ENCODE measurements at places on chromosomes 4 and X.

DNA sequence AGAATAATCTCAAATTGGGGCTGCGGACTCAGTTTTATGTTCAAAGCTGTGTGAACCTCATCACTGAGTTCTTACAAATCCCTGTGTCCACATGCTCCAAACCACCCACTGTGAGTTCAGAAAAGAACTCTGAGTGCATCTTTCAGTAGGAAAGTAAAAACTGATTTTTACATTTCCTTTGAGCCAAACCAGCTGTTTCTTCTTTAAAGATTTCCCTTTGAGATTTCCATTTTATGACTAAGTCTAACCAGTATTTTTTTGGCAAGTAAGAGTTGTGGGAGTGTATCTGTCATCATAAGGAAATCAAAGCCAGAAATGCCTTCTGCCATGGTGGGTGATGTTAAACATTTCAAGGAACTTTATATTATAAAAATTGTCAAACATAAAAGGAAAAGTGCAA lies 100.0 kb downstream of the TET2 start:
- DNase-seq = no peak

GRCh38 chrX:11381464-11381863 lies 88.3 kb downstream of the AMELX start:
- DNase-seq = no peak

- DNase-seq = no peak
These were observed 137.4 kb downstream of the FRYL start for GRCh38 chr4:48642421-48643374.

DNA sequence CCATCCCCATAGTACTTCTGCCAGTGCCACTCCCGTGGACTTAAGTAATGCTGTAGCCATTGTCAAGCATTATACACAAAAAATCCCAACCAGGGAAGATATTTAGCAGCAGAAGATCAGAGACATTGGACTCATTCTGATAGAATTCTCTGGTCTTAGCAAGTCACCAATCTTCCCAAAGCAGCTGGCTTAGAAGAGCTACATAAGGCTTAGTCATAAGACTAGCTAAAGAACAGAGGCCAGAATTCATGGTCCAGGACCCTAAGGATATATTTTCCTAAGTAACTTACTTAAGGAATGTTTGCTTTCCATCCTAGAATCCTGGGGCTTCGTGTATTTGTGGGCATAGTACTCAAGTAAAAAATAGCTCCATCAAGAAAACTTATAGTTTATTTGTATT lies 100.3 kb upstream of the SLIT2 start:
- no peak for DNase-seq

GRCh38 chr4:80731436-80731835 lies 299.1 kb upstream of the BMP3 start:
- DNase-seq = no peak

- no peak for DNase-seq
These were observed 639.6 kb downstream of the CCSER1 start for GRCh38 chr4:90766837-90767236.

DNA sequence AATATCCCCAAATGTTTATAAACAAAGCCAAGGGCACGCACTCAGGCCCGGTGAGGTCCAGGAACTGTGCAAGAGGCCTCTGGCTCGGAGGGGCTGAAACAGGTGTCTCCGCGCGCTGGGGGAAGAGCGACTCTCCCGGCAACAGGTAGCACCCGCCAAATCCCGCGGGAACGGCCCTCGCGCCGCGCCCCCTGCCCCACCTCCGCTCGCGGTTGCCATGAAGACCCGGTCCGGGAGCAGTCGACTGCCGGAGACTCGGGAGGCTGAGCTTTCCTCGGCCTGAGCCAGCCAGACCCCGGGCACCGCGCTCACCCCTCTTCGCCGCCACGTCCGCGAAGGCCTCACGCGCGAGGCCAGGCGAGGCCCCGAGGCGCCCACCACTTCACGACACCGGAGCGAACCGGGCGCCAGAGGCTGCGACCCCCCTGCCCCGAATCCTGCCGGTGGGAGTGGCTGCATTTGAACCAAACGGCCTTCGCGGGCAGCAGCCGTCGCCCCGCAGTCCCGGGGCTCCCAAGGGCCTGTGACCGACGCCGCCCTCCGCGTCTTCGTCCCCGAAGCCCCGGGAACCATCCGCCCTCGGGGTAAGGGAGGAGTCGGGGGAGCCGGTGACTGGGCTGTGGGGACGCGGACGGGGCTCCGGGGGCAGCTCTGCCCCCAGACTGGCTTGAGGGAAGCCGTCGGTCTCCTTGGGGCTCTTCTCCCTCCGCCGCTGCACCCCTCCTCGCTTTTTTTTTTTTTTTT lies at the start of gene NSUN7:
Gene NSUN7, plus strand, starts transcription at position 239 of the 744 bp plus-strand sequence. CDS start 739 bp downstream, outside the sequence.
- no peak for DNase-seq

DNA sequence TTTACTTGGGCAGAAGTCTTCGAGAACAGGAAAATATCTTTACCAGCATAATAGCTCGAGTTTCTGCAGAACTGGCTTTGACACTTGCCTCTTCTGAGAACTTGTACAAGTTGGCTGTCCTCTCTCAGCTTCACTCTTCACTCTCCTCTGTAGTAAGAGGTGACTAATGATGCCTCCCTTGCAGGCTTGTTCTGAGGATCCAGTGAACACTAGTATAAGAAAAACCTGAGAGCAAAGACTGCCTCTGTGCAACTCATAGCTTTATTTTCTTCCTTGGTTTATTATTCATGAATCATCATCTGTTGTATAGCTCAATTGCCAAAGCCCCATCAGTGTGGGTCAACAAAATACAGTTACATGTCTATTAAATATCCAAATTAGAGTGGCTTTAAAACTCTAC lies 266.7 kb upstream of the CLNK start:
- no peak for DNase-seq

GRCh38 chrX:2321411-2321810 lies 179.4 kb downstream of the DHRSX start:
- DNase-seq = no peak

DNA sequence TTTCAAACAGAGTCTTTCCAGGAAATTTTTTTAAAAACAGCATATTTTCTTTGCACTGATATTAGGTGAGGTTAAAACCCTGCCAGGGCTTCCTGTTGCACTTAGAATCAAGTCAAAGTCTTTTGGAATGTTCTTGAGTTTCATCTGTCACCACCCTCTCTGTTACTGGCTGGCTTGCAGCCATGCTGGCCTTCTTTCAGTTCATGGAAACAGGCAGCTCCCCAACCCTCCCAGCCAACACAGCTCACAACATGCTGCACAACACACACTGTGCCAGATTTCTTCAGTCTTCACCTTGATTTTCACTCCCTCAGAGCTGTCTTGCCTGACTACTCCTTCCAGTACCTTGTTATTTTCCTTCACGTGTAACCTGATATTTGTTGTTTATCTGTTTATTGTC lies 129.5 kb downstream of the KCNIP4 start:
- DNase-seq = no peak

GRCh38 chr4:67927251-67927650 lies 36.0 kb downstream of the TMPRSS11A start:
- DNase-seq = no peak

DNA sequence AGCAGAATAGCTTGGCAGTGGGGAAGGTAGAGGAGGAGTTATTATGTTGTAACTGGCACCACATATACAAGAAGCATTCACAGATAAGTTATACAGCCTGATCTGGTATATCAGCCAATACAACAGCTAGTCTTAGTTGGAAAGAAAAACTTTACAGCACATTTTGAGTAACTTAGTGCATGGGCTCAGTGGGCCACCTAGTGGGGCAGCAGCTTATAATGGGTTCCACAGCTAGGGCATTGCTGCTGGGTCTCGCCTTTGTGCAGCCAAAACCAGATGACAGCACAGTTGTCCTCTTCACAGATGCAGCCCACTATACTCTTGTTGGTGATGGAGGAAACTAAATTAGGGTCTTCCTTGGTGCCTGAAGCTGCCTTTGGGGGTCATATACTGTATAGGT lies 448.1 kb upstream of the RASGEF1B start:
- DNase-seq = no peak

DNA sequence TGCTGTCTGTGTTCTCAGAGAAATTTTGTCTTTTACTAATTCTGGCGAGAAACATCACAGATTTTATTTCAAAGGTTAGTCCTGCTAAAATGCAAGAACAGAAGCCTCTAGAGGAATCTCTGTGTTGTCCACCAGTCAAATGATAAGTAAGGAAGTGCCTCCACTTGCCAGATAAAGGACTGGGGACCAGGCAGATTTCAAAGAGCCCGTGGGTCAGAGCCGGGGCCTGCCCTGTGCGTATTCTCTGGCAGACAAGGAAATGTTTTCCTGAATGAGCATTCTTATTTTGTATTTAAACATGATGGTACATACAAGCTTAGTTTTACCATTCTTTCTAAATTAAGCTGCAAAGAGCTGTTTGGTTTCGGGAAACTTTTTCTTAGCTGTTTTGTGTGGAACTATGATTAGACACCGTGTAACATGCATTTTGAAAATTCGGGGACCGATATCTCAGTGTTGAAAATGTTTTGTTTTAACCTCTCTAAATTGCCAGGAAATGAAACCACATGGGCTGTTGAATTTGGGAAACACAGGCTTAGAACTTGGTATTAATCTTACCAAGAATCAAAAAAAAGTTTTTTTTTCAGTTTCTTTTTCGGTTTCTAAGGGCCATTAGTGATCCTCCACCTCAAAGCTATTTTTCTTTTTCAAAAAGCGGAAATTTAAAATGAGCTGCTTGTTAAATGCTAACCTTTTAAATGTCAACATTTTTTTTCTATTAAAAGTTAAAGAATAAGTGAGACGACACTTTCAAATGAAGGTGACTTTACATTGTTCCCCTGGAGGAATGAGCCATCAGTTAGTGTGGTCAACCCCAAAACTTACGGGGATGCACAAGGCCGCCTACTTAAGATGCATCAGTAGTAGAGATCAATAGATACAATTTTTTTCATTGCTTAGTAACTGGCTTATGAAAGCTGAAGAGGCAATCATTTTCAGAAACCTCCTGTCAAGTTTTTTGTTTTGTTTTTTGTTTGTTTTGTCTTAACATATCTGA lies 89.6 kb upstream of the MTM1 start:
- peak; percentile 61 for DNase-seq
